Left renal cortex interstitium (tissue), 4 donors: ENCODE measurements at places on chromosomes 12 and 14. TPM values are rescaled to one million over a fixed set of nuclear protein-coding genes. Genes with fewer than 3 reads are reported as not detected.

Gene TMTC1
- 30.0 TPM for polyA plus RNA-seq

Gene HOXC11
- 3.6 TPM for polyA plus RNA-seq

Gene LYZ
- polyA plus RNA-seq = 27.7 TPM

Gene SPTLC2
- 71.3 TPM for polyA plus RNA-seq

Gene LBHD2
- polyA plus RNA-seq = not detected

Gene PIK3C2G
- 5.1 TPM for polyA plus RNA-seq

DNA sequence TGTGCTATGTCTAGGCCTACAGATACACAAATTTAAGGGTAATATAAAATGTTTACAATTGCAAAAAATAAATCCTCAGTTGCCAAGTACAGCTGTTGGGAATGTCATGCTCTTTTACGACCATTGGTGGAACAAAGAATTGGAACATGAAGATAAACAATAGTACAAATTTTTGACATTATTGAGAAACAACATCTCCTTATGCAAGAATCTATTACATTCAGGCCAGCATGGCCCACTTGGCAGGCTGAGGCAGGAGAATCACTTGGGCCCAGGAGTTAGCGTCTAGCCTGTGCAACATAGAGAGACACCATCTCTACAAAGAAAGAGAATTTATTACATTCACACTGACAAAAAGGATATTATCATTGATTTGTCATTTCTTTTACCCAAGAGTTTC, 135.9 kb upstream of the NTF3 start:
- DNase-seq = no peak

DNA sequence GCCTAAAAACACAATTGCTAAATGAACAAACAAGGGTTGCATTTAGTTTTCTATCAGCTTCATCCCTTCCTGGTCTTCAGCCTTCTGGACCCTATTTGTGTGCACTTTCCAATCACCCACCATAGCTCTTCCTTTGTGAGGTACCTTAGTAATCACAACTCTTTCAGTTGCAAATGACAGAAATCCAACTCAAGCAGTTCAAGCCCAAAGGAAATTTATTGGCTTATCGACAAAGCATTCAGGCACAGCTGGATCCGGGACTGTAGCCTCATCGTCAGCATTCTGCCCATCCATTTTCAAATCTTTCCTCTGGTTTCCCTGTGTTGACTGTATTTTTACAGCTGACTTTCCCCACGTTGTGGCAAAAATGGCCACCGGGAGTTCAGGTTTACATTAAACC, 148.6 kb upstream of the VASH1 start:
- no peak for DNase-seq

GRCh38 chr14:68020999-68021663, 201.6 kb downstream of the RAD51B start:
- no peak for DNase-seq

- DNase-seq = no peak
These were observed 8.2 kb upstream of the GOLGA3 start for GRCh38 chr12:132836795-132837331.

- no peak for DNase-seq
These were observed 30.4 kb upstream of the RIMBP2 start for GRCh38 chr12:130746546-130746945.

GRCh38 chr14:32307881-32308582, 21.1 kb upstream of the AKAP6 start:
- DNase-seq = no peak

DNA sequence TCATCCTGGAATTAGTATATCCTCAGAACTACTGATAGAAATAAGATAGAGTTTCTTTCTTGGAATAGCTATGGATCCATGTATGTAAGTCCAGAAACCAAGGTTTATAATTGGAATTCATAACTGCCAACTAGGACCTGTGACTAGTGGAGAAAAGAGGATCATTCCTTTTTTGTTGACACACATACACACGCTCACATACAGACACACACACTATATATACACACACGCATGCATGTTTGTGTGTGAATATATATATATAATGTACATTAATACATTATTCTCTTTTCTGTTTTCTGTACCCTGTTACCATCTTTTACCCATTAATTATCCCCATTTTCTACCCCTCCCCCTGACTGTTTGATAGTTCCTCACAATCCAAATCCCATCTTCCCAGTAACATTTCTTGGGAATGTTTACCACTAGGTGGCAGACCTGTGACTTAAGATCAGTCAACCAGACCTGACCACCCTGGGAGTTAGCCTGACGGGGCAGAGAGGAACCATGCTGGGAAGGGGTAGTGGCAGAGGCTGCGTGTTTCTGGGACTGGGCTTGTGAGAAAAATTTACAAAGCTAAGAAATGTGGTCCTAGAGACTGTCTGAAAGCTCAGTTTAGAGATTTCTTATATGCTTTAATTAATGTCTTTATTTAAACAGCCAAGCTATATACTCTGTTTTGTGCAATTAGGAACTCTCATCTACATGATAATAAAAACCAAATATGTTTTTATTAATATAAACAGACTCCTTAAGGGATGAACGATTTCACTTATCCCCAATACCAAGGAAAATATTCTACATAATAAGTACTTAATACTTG, 308.0 kb downstream of the PPFIA2 start:
- peak; percentile 14 for DNase-seq

GRCh38 chr12:107167756-107168155, 74.4 kb upstream of the CRY1 start:
- DNase-seq = no peak

DNA sequence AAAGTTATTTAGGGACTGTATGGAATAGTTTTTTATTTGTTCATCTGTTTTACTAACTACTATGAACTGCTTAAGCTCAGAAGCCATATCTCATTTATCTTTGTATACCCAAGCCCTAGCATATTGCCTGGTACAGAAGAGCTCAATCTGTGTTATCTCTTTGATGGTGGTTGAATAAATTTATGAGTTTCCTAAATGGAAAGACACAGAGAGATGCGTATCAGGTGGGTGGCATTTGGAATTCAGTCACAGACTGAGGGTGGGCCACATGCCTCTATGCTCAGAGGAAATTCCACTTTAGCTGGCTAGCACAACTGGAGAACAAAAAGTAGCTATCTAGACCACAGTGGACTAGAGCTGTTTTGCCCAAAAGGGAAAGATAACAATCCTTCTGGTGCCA, 145.5 kb downstream of the SLC6A15 start:
- no peak for DNase-seq

DNA sequence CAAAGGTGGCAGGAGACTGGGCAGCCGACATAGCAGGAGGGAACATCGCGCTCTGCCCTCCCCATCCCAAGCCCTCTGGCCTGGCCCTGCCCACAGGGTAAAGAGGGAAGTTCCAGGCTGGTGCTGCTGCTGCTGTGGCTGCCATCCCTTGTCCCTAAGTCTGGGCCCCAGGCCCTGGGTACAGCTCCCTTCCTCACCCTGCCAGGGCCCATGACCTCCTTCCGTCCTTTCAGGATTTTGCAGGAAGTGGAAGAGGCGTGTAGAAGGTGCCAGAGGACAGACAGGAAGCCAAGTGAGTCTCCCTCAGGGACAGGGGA, 14.7 kb upstream of the NCOR2 start:
- no peak for DNase-seq

DNA sequence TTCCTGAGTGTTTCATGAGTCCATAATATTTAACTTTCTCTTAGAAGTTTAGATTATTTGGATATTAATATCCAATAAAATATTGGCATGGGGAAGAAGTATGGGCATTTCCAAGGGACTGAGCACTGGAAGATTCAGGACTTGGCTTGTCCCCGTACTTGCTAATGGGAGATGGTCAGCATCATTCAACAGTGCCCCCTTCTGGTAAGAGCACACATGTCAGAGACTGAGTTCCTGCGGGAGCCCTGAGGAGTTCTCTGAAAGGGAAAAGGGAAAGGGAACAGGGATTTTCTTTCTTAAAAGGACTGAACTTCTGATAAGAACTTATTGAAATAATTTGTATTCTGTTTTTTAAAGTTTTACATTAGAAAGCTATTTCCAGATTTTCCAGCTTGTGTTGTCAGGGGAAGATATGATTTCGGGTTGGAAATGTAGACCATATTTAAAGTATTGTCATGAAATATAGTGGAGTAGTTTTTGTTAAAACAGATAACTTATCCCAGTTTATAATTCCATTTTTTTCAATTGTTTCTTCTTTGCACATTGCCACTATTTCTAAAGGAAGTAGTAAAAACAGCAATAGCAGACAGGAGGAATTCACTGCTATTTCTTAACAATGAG, 59.8 kb upstream of the C12orf71 start:
- peak; percentile 66 for DNase-seq

GRCh38 chr14:50615552-50615951, 52.6 kb downstream of the SAV1 start:
- DNase-seq = no peak

DNA sequence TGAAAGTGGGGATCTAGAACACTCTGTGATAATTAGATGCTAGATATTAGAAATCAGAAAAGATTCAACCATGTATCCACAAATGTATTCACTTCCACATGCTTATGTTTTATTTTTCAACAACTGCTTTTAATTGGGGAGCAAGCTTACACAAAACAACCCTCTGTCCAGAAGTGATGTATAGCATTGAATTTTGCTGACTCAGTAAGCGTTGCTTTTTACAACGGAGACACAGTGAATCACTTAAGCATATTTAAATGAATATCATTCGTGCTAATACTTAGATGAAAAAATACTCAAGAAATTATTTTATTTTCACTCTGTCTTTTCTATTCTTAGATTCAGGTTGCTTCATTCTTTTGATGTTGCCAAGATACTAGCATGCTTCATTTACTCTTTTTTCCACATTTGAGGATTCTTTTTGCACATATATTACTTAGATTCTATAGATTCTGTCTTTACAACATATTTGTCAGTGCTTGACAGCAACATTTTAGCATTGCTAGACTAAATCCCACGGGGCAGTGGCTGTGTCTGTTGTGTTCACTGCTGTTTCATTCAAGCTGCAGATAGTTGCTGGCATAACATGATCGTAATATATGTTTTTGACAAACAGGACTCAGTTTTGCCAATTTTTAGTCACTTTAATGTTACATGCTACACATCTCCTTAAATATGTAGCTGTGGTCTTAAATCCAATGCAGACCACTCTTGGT, 1714.4 kb upstream of the SEL1L start:
- DNase-seq = no peak
